ENCODE measurements at places on chromosomes 2 and 18.
A peak's percentile ranks its signal among the peaks of the same experiment; 100 is the strongest.

DNA sequence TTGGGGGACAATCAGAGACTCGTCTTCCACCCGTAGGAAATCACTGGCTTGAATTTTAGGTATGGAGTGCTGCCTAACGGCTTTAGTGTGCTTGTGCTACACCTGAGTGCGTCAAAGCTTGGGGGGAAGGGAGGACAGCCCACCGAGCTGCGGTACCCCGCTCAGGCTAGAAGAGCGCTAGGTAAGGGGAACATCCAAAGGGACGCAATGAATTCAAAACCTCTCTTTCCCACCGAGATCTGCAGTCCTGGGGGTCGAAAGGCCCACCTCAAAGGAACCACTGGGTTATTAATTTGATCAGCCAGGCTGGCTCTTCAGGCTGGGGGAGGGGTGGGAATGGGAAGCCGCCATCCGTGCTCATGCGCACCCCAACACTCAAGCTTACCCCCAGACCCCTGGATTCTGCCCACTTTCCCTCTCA, 2.7 kb downstream of the EPHA4 start:
- no peak for DNase-seq

- DNase-seq: no peak
Observed at GRCh38 chr2:200356857-200357384, 50.4 kb downstream of the SPATS2L start.

- no peak for DNase-seq
Observed at GRCh38 chr18:8709248-8710059, 4.1 kb downstream of the MTCL1 start.

- no peak for DNase-seq
Observed at GRCh38 chr2:220181165-220181564, 553.7 kb downstream of the SLC4A3 start.

- DNase-seq: no peak
Observed at GRCh38 chr2:224369028-224369632, 32.8 kb downstream of the FAM124B start.

DNA sequence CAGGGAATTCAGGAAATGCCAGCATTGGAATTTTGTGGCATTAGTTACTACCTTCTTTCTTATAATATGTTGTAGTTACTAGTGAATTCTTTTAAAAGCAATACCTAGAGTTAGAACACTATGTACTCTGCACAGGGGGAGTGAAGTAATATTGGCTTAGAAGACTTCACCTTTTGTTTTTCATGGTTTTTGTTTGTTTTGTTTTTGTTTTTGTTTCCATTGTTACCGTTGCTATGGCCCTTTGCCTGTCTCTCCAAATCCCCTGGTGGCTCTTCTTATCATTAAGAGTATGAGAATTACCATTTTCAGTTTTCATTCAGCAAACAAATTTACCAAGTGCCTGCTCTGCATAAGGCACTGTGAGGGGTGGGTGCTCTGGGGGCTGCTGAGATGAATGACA, 160.1 kb downstream of the HAUS1 start:
- DNase-seq: no peak

DNA sequence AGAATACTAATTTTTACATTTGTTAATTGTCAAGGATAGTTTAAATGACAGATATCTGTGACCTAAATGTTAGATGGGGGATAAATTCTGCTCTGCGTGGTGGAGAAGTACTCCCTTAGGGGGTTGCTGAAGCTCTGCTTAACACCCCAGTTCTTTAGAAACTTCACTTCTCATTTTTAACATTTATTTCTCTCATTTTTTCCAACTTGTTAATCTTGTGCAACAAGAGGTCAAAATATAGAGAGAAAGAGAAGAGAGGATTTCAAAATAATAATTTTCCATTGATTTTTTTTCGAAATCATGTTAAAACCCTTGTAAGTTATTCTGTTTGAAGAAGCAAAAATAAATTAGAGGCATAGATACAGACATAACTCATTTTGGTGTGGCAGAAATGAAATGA, 61.3 kb upstream of the SLC8A1 start:
- DNase-seq: no peak

DNA sequence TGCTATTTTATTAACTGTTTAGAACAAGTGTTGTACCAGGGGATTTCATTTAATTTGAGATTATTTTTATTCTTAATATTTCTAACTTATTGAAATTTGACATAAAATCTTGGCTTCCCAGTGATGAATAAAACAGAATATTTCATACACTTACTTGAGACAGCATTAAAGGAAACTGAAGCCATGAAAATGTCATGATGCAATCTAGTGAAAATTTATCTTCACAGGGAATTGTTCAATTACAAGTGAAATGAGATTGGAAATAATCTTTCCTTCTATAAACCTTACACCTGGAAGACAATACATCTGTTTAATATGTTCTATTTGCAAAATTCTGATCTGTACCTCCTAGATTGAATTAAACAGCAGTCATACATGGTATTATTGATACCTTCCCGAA, 511.0 kb upstream of the CDH7 start:
- DNase-seq: no peak

DNA sequence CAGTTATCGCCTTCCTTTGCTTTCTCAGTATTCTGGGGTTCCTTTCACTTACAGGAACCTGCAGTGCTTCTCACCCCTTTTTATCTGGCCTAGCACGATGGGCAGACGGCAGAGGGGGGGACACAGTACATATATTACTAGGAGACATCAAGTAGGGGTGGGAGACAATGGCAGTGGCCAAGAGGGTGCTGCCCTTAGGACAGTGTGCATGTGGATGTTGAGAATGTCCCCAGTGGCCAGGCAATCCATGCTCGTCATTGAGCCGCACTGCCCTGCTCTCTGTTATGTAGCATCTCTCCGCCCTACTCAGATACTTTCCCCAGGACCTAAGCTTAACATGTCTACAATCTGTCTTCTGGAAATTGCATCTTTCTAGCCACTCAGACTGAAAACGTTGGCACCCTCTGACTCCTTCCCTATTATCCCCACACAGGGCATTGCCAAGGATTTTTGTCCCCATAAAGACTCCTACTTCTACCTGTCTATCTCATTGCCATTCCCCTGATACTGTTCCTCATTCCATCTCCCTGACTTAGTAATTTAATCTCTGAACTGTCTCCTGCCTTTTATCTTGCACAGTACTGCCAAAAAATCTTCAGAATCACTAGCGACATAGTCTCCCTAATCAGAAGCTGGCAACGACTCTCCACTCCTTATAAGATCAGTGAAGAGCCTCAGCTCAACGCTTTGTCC, 6.6 kb downstream of the DSG2 start:
- no peak for DNase-seq

- DNase-seq: peak; percentile 4
Observed at GRCh38 chr2:223613017-223613950, 11.1 kb upstream of the SCG2 start.

DNA sequence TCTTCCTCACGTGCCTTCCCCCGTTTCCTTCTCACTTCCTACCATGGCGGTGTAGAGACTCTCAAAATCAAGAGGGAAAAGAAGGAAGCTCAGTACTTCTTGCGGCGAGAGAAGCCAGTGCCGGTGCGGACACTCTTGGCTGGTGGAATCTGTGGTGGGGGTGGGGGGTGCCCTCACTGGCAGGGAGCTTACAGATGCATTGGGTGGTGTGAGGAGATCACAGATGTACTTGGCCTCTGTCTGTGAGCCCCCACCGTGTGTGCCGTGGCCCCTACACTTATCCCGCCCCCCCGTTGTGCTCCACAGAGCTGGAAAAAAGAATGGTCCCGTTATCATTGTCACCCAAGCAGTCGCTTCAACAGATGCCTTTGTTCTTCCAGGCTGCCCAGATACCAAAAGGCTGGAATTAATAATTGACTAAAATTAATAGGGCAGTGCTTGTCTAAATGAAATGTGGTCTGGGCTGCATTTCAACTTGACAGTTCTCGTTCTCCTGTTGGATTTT, 79.8 kb downstream of the VAPA start:
- no peak for DNase-seq

DNA sequence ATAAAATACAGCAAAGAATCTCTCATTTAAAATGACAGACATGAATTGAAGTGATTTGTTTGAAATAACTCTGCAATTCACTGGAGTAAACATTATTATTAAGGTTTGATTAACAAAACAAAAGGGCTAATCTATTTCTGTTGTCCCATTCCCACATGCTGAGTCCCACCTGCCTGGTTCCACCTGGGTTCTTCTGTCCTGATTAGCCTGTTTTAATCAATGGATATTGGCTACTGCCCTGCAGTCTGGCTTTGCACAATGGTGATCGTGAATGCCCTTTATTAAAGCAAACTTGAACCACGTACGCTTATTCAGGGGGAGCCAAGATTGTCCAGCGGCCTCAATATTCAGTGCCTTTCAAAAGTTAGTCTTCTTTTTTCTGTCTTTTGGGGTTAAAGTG, 72.8 kb upstream of the CDH19 start:
- DNase-seq: no peak

GRCh38 chr18:26215247-26215970, 10.8 kb upstream of the TAF4B start:
- DNase-seq: peak; percentile 49

GRCh38 chr2:163612332-163612731, 123.5 kb downstream of the FIGN start:
- no peak for DNase-seq

DNA sequence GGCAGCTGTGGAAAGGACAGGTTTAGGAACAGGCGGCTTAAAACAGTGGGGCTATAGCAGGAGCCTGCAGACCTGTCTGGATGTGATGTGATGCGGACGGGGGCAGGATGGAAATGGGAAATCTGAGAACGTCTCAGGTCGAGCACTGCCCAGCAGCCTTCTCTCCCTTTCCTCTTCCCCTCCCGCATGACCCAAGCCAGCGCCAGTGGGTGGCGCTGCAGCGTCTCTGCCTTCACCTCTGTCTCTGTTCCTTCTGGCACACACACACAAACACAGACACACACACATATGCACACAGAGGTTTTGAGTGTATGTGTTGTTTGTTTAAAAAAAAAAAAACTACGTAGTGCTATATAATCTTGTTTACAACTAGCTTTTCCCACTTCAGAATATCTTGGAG, 82.0 kb upstream of the SLC66A3 start:
- peak; percentile 54 for DNase-seq

DNA sequence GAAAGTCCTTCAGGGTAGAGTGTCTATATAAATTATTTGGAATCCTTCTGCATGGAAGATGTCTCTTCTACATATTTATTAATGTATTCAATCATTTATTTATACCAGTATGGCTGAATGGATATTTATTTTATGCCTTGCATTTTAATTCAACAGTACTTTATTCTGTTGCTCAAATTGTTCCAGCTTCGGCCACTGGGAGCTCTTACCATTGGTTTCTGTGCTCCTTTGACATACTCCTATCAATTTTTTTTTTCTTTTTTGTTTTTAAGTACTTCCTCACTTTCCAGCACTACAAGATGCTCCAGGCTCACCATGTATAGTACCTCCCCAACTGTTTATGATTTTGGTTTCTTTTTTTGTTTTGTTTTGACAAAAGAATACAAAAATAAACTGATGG, 39.4 kb upstream of the WIPF1 start:
- no peak for DNase-seq

GRCh38 chr2:37226863-37227262, 4.5 kb downstream of the CEBPZ start:
- DNase-seq: no peak

- no peak for DNase-seq
Observed at GRCh38 chr2:88181511-88181910, 11.4 kb downstream of the THNSL2 start.

DNA sequence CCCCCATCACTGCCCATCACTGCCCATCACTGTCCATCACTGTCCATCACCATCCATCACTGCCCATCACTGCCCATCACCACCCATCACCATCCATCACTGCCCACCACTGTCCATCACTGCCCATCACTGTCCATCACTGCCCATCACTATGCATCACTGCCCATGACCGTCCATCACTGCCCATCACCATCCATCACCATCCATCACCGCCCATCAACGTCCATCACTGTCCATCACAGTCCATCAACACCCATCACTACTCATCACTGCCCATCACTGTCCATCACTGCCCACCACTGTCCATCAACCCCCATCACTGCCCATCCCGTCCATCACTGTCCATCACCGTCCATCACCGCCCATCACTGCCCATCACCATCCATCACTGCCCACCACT, 57.8 kb upstream of the OTOS start:
- DNase-seq: no peak

GRCh38 chr2:100518801-100519200, 44.0 kb upstream of the PDCL3 start:
- DNase-seq: no peak

- no peak for DNase-seq
Observed at GRCh38 chr2:127531221-127531648, 4.2 kb upstream of the MYO7B start.

DNA sequence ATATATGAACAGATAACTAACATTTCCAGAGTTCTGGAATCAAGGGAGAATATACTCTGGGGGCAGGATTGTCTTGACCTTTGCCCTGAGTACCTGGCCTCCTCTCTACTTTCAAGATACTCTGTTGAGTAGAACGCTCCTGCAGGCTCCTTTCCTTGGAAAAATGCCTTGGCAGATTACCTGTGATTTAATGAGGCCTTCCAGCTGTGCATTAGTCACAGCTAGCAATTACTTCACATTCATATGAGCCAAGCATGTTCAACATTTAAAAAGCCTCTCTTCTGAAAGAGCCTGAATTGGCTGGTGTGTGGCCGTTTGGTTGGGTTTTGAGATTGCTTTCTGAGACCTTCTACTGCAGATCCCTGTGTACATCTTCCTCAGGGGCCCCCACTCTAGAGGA, 142.2 kb downstream of the PLCL1 start:
- no peak for DNase-seq

GRCh38 chr2:195810340-195811098, 153.5 kb downstream of the SLC39A10 start:
- no peak for DNase-seq

- DNase-seq: no peak
Observed at GRCh38 chr2:237552908-237553307, 13.5 kb upstream of the PRLH start.

DNA sequence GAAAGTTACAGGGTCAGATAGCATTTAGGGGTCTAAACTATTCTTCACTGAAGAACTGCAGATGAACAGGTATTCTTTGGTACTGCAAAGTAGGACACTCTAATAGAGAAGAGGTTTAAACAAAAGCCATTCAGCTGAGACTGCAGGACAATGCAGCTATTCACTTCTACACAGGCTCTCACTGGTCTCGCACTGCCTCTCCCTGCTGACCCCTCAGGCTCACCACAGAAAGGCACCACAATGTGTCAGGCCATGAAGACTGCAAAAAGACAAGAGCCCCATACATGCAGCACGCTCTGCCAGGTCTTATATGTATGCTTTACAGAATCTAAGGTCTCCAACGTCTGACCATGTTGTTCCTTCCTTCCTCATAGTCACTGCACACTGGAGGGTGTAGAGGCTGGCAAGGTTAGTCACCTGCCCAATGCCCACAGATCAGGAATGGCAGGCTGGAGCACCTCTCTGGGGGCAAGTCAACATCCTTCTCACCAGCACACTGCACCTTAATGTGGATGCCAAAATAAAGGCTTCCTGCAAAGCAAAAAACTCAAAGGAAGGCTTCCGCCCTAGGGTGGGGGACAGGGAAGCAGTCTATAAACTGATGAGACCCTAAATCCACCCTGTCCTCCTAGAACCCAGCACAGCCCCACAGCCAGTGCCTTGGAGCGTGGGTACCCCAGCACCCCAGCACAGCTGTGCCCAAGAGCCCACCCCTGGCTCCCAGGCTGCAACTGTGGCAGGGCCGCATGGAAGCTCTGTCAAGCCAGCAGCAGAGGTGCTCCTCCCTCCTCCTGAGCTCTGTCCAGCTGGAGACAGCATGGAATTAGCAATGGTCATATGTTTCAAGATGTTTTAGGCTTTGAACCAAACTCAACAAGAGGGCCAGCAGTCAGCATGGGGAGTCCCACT, 10.7 kb upstream of the RNU4ATAC start:
- DNase-seq: no peak

GRCh38 chr2:159880729-159881128, 82.7 kb upstream of the CD302 start:
- no peak for DNase-seq

GRCh38 chr2:47230418-47230817, 75.3 kb upstream of the STPG4 start:
- no peak for DNase-seq

Data from activated CD4-positive, alpha-beta T cell treated with anti-CD3 and anti-CD28 coated beads for 48 hours (primary cell).